GM03348 (cell line): ENCODE measurements at places on chromosomes 2 and 18.

DNA sequence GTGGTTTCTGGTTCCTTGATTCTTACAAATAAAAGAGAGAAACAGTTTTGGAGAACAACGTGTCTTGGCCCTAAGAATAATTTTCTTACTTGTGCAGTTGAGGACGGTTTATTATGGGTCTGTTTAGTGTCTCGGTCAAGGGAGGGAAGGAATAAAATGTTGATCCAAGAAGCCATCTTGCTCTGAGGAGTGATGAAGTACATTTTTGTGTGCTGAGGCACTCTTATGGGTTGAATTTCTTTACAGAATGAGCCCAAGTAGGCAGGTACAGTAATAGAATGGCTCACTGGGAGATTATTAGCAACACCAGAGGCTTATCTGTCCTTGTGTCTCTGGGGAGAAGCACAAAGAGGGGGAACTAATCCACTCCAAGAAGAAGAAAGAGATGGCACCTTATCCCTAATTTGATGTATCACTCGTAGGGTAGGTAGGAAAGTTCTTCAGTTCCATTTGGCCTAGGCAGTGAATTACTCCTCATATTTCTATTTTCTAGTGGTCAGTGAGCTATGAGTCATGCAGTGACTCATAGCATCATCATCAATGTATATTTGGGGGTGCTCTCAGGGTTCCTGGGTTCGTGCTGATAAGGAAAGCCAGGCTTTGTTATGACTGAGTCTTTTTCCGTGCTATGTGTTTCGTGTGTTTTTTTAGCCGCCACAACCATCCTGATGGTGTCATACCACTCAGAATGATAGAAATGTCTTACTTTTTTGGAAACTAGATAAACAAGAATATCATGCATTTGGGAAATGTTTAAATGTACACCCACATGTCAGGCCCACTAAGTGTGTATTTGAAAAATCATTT is 250.1 kb upstream of the CTAGE1 start:
- DNase-seq, result peak; percentile 37

DNA sequence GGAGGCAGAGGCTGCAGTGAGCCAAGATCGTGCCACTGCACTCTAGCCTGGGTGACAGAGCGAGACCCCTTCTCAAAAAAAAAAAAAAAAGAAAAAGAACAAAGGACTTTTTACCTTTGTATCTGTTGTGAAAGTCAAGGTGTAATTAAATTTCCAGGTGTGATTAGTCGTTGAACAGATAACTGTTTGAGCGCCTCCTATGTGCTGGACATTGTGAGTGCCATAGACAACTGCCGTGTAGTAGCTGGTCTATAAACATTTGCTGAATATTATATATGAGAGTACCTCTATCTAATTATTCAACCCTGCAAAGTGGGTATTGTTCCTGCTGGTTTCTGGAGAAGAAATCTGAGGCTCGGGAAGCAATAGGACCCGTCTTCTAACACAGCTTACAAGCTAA is 71.8 kb downstream of the ASAP2 start:
- no peak for DNase-seq

- DNase-seq, result no peak
Observed at GRCh38 chr2:144511937-144512336, 8.0 kb downstream of the ZEB2 start.

GRCh38 chr2:70726947-70727725 is 40.9 kb downstream of the ADD2 start:
- DNase-seq, result peak; percentile 63

GRCh38 chr2:31828891-31829290 is 181.9 kb downstream of the MEMO1 start:
- no peak for DNase-seq

DNA sequence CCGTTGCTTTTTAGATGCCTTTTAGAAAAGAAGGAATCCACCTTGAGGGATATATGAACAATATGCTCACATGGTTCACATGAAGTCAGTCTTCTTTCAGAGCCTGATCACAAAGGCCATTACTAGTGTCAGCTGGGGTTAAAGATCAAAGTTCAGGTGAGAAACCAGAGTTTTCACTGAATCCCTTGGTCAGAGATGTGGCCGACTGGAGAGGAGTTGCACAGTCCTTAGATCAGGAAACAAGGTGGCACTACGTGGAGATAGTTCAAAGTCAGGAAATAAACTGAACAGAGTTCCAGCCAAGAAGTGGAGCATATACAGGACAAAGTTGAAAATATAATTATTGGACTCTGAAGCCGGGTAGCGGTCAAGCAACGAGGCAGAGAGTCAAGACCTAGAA is 54.6 kb downstream of the AAK1 start:
- no peak for DNase-seq

DNA sequence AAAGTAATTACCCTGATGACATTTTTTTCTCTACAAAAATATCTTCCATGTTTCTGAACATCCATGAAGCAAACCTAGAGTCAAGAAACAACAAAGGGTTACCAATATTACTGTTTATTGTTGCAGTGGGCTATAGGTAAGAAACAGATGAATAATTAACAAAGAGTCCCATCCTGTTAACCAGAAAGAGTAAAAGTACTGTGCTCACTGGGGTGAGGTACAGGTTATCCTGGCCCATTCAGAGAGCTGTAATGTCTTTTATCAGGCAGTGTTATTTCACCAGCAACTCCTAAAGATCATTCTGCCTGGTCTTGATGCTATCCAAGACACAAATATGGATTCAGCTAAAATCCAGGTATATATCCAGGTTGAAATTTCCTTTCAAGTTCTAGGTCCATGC is 754.9 kb downstream of the SATB2 start:
- no peak for DNase-seq

DNA sequence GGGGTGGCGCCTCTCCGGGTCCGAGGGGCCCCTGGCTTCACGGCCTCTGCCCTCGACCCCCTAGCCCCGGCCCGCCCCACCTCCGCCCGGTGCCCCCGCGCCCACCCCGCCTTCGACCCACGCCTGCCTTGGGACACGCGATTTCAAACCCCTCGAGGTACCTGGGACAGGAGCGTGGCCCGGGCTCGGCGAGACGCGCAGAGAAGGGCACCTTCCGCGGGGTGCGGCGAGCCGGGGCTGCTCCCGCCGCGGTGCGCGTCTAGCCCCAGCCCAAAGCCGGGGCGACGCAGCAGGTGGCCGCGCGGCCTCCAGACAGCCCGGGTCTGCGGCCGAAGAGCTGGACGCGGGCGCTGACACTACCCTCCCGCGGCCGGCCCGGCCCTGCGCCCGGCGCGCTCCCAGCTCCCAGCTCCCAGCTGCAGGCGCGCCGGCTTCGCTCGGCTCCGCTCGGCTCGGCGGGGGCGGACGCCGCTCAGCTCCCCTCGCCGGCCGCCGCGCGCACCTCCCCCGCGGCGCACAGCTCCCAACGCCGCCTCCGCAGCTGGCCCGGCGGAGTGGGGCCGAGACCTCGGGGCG is at the start of gene CRACDL:
Gene CRACDL (minus strand): TSS at position 449 of the 576 bp plus-strand sequence. CDS start 89,425 bp downstream, outside the sequence.
- DNase-seq, result peak; percentile 62

DNA sequence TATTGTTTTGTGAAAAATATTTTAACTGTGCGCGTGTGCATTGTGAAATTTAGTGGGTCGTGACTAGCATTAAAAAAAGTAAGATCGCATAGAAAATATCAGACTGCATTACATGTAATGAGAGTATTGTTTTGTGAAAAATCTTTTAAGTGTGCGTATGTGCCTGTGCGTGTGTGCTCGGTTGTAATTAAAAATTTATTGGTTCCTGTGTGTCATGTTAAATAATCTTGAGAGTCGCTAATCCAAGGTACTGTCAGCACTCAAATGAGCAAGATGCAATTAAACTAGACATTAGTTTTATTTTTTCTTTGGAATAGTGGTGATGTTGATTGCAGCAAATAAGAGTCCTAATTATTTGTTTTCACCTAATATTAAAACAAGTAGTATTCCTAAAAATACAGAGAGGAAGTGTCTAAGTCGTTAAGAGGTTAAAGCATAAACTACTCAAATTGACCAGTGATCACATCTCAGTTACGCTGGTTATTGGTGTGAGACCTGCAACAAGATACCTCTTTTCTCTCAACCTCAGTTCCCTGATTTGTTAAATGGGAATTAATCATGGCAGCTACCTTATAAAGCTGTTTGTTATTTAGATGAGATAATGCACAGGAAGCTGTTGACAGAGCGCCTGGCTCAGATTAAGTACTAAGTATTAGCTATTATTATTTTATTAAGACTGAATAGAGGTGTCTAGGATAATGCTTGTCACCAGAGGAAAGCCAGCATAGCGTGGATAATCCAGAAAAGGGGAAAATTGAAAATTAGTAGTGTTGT is 1.9 kb downstream of the ZDBF2 start:
- no peak for DNase-seq

DNA sequence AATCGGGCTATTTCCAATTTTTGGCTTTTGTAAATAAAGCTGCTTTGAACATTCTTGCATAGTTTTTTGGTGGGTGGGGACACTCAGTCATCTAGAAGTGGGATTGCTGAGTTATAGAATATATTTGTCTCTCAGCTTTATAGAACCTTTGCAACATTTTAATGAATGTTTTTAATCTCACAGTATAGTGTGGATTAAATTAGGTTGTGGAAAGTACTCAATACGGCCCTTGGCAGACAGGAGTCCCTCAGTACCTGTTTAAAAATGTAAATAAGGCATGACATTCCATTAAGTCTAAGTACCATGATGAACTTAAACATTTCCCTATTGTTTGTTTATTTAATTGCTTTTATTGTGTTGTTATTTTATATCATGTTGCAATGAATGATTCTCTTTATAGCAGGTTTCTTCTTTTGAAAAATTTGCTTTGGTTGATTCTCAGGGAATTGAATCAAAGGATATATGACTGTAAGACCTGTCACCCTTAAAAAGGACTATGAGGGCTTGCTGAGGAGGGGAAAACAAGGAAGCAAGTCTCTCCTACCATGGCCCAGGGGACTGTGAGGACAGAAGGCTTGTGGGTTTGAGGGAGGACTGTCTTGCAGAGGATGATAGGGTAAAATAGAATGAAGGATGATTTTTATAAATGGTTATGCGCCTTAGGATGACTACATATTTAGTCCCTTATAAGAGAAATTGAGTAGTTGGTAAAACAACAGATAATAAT is 165.1 kb downstream of the RPIA start:
- no peak for DNase-seq

DNA sequence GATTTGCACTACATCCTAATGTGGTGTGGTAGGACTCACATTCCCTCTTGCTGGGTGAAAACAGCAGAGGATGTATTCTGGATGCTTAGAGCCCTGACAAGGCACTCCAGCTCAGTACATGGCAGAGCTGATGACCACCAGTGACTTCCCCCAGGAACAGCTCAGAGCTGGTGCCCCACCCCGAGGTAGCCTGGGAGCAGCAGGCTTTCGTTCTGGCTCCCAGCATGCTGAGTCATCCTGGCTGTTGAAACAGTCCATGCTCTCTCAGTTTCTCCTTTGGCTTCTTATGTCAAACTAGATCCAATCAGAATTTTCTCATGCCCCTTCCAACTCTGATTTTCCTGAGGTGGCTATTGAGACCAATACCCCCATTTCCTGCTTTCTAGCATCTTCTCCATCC is 438.2 kb downstream of the NBAS start:
- DNase-seq, result peak; percentile 26

DNA sequence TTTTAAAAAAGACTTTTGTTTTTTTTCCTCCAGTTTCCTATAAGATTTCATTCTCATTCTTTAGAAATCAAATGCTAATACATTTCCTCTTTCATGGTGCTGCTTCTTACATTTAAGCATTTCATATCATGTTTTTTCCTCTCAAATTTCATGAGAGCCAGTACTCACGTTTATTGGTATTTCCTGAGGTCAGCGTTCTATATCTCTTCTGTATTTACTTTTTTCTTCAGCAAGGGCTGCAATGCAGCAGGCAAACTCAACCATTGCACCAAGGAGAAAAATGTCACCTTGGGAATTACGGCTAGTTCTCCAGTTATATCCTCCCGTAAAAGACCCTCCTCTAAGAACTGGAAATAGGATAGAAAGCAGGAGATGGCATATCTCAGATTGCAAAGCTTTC is 32.4 kb downstream of the UPP2 start:
- no peak for DNase-seq

DNA sequence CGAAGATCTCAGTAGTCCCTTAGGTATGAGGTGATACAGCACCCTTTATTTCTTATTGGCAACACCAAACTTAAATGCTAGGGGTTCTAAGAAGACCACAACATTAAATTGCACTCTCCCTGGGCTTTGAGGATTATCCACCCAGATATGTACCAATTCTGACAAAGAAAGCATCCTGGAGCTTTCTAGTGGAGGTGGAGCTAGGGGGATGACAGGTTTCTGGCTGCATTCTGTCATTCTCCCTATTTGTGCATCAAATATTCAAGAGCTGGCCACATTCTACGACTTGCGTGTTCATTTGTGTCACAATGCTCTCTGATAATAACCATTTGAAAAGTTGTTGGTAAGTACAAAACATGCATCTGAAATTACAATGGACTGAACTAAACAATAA is 111.1 kb downstream of the CDH2 start:
- DNase-seq, result no peak

DNA sequence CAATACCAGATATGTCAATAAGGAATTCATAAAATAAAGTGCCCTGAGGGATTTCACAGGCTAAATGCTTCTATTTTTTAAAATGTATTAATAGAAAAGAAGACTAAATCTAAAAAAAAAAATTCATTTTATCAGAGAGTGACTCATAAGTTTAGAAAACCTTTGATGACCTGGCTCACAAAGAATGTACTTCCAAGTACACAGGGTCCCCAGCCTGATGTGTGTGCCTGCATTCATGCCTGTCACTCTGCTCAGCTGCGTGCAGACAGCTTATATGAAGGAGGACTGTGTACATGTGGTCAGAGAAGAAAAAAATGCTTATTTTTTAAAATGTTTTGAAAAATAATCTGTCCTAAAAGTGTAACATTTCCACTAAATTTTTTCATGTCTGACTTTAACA is 3.0 kb upstream of the CPS1 start:
- DNase-seq, result peak; percentile 5

DNA sequence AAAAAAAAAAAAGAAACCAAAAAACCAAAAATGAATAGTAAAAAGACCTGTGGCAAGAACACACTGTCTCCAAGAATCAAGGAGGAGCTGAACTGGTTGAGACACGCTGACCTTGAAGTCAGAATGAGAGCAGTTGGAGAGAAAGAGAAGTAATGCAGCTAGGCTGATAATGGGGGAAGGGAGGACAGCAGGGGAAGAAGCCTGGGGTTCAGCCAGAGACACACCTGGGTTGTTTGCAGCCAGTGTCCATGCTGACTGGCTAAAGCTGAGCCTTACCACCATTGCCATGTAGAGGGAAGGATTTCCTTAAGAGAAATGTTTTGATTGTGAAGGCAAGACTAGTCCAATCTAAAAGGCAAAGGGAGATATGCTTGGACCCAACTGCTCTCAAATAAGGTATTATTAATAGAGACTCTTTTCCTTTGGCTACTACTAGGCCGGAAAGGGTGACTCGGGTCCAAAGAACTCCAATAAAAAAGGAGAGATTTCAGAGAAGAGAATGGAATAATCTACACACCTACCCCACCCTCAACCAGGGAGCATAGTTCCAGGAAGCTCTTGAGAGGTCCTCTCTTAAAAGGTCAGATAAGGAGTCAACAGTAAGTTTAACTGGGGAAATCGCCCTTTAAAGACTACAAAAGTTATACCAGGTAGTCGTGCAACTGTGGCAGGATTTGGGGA is 25.2 kb upstream of the REL start:
- DNase-seq, result no peak

- no peak for DNase-seq
Observed at GRCh38 chr2:63784461-63784860, 57.2 kb upstream of the UGP2 start.
